ENCODE measurements at places on chromosomes 11 and 22.

DNA sequence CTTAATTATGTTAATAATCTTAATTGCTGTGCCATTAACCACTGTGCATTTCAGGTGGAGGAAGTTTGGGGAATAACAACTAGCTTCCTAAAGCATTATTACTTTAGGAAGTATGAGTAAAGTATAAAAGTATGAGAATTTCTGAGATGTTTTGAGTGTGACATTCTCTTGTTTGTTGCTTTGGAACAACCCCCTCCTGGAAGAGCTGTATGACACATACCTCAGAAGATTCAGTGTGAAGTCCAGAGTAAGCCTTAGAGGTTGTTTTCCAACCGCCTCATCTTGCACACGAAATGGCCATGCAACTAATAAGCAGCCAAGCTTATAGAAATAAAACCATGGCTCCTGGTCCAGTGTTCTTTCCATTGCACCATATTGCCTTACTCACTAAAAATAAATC, 21.7 kb downstream of the CCDC81 start:
- H3K27ac ChIP-seq = no peak overlapping the region
- no peaks in the 10 kb centered on the region for H3K36me3 ChIP-seq
- DNase-seq = no peak
- H3K4me1 ChIP-seq = no peaks in the 10 kb centered on the region
- H3K27me3 ChIP-seq = no peaks in the 10 kb centered on the region

- H3K36me3 ChIP-seq = peaks cover 24% of the 10 kb centered on the region
- no peaks in the 10 kb centered on the region for H3K4me1 ChIP-seq
- no peak overlapping the region for H3K4me3 ChIP-seq
- DNase-seq = no peak
- no peak overlapping the region for H3K27ac ChIP-seq
Observed at GRCh38 chr22:50571264-50572175, 6.7 kb downstream of the CPT1B start.

DNA sequence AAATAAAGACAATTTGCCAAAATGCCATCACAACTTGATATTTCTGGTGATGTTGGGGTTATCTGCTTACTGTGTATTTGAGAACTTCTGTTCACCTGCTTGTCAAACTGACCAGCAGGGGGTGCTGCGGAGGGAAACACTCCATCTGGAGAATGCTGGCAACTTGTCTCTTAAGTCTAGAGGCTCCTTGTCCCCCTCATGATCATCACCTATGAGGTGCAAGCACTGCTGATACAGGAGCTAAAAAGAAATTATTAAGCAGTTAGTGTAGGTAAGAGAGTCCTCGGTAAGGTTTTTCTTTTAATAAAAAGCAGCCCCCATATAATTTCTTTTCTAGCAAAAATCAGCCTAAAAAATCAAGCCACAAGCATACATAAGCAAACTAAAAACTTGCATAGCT, 32.7 kb upstream of the GLYATL1B start:
- DNase-seq = peak; percentile 70
- no peak overlapping the region for H3K4me3 ChIP-seq
- H3K27ac ChIP-seq = no peak overlapping the region
- no peaks in the 10 kb centered on the region for H3K36me3 ChIP-seq
- no peaks in the 10 kb centered on the region for H3K27me3 ChIP-seq

DNA sequence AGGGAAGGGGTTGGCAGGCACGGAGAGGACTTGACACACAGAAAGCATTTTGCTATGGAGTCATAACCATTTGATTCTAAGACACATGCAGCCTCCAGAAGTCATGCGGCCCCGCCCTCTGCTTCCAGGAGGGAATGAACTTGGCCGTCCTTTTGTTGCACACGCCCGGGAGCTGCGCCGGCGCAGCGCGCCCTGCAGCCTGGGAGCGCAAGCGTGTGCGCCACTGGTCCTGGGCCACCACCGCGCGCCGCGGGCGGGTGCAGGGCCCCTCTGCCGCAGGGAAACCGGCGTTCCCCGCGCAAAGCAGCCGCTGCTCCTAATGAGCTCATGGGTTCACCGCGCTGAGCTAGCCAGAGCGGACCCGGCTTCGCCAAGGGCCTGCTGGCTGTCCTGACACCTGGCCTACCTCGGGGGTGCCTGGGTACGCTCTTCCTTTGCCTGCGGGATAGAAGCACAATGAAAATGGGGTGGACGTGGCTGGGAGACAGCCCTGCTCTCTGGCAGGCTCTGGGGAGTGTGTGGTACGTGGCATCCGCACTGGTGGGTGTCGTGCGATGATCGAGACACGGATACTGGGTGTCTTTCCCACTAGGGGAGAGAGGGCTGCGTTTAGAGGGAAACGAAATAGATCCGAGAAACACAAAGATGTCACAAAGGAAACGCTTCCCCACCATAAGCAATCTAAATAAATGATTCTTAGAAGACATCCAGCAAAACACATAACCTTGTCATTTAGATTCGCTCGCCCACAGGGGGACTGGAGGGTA, 669 bp downstream of the MICAL3 start:
- H3K4me1 ChIP-seq = no peaks in the 10 kb centered on the region
- H3K4me3 ChIP-seq = peak overlapping the region; percentile 37
- peak; percentile 75 for DNase-seq
- no peak overlapping the region for H3K27ac ChIP-seq

- H3K27me3 ChIP-seq = no peaks in the 10 kb centered on the region
- no peaks in the 10 kb centered on the region for H3K4me1 ChIP-seq
- no peaks in the 10 kb centered on the region for H3K36me3 ChIP-seq
- no peak overlapping the region for H3K27ac ChIP-seq
- DNase-seq = peak; percentile 53
- no peak overlapping the region for H3K4me3 ChIP-seq
Observed at GRCh38 chr11:133243832-133244231, 288.5 kb downstream of the OPCML start.

DNA sequence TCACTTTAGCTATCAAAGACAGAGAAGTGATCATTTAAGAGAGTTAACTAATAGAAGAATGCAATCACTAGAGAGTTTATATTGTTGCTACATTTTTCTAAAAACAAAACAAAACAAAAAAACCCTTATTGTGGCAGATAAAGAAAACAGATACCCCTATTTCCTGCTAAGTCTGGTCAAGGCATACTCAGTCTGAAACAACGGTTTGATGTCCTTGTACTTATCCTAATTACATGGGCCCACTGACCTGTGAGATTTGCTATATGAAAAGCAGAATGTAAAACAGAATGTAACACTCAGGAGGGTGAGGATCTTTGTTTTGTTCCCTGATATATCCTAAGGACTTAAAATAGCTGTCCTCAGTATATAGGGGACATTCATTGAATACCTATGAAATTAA, 24.6 kb downstream of the MAML2 start:
- no peaks in the 10 kb centered on the region for H3K27me3 ChIP-seq
- peaks cover 1% of the 10 kb centered on the region for H3K4me1 ChIP-seq
- no peak for DNase-seq
- no peak overlapping the region for H3K4me3 ChIP-seq
- H3K27ac ChIP-seq = no peak overlapping the region
- H3K36me3 ChIP-seq = no peaks in the 10 kb centered on the region

- H3K4me1 ChIP-seq = peaks cover 3% of the 10 kb centered on the region
- H3K36me3 ChIP-seq = no peaks in the 10 kb centered on the region
- H3K4me3 ChIP-seq = no peak overlapping the region
- no peak overlapping the region for H3K27ac ChIP-seq
- no peaks in the 10 kb centered on the region for H3K27me3 ChIP-seq
Observed at GRCh38 chr11:33930317-33931021, 38.6 kb upstream of the LMO2 start.

- H3K36me3 ChIP-seq = no peaks in the 10 kb centered on the region
- no peaks in the 10 kb centered on the region for H3K4me1 ChIP-seq
- H3K27ac ChIP-seq = no peak overlapping the region
- H3K27me3 ChIP-seq = no peaks in the 10 kb centered on the region
- H3K4me3 ChIP-seq = no peak overlapping the region
Observed at GRCh38 chr11:62411524-62411923, 7.3 kb upstream of the SCGB1A1 start.

Measured in mesendoderm (in vitro differentiated cells).